ELR (cell line): ENCODE measurements at places on chromosomes 7 and 10.

DNA sequence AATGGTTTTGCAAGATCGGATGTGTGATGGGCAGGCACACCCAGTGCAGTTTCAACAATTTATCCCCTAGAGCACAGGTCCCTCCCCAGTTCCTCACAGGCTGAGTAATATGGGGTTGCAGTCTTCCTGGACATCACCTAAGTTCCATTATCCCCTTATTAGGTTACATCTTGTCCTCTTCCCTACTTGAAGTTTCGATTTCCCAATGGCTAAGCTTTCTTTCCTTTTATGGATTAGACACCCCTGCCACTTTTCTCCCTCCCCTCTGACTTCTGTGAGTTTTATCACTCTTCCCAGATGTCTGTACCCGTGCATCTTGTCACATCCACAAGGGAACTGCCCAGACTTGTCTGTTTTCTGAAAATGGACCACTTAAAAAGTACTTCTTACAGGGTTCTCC, 2.4 kb upstream of the NIPSNAP2 start:
- no peak for DNase-seq

DNA sequence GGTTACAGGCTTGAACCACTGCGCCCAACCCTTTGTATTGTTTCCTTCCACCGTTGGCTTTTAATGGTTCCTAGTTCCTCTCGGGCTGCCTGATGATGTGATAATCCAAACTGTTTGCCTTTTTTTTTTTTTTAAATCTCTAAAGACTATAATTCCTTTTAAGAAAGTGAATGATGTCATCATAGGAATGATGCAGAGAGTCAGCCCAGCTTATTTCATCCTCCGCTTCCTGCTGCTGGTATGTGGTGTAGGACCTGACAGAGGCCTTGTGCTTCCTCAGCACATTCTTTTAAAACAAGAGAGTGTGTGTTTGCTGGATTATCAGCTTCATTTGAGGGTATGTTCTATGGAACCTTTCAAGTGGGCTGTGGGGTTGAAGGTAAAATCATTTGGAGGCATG, 241.4 kb downstream of the LRMDA start:
- no peak for DNase-seq

DNA sequence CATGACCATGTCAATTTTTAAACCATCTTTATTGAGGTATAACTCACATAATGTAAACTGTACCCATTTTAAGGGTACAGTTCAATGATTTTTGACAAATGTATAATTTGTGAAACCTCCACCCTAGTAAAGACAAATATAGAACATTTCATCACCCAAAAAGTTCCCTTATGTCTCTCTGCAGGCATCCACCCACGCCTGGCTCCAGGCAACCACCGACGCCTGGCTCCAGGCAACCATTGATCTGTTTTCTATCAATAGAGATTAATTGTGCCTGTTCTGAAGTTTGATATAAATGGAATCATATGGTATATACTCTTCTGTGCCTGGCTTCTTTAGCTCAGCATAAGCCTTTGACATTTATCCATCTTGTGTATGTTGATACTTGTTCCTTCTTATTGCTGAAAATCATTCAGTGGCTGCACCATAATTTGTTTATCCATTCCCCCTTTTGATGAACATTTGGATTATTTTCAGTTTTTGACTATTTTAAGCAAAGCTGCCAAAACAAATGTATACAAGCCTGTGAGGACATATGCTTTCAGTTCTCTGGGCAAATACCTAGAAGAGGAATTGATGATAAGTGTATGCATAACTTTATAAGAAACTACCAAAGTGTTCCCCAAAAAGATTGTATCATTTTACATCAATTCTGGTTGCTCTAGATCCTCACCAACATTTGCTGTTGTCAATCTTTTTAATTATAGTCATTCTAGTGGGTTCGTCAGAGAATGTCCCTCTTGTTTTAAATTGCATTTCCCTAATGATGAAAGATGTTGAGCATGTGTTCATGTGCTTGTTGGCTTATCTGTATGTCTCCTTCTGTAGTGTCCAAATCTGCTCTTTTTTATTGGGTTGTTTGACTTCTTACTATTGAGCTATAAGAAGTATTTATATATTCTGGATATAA, 55.7 kb upstream of the HECTD2 start:
- no peak for DNase-seq

DNA sequence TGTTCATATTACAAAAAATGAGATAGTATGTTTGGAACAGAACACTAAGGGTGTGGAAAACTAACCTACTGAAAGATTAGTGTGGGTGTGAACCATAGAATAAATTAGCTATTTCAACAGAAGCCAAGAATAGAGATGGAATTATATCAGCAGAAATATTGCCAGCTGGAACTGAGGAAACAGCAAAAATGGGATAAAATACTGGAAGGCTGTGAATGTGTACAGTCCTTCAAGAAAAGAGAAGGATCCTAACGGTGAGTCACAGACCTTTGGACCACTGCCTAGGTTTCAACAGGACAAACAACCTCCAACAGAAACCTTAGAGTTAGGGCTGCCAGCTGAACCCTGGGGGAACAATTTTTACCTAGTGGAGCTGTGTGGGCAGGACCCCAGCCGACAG, 395.0 kb downstream of the ZWINT start:
- no peak for DNase-seq

GRCh38 chr10:35433851-35434426, 97.6 kb downstream of the CCNY start:
- no peak for DNase-seq

- peak; percentile 84 for DNase-seq
These were observed 91.9 kb upstream of the MBL2 start for GRCh38 chr10:52864201-52865106.

DNA sequence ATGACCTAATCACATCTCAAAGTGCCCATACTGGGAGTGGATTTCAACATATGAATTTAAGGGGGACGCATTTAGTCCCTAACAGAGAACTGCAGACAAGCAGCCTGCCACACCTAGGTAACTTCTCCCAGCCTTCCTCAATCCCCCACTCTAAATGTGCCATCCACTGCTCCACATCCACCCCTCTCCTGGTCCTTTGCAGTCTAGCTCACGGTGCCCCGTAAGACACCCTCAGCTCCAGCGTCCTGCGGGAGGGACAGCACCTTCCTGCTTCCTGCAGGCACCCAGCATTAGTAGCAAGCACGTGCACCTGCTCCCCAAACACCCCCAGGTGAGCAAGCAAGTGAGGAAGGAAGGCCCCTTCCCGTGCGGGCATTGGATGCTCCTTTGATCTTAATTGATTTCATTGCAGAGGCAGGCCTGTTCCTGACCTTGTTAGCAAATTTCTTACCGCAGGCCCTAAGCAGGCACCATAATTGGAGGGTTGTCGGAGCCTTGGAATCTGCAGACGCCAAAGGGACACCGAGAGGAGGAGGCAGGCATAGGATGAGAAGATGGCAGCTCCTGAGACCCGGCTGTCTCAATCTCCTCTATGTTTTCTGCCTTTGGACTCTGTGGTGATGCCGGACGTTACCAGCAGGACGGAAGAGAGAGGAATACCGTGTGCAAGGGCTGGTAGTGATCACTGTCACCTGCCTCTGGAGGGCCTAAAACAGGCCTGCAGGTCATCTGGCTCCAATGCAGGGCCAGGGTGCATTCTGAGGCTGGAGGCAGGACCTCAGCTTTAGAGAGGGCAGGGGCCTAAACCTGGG, 75.8 kb upstream of the CHST15 start:
- DNase-seq: no peak

- DNase-seq: peak; percentile 47
These were observed 134.3 kb downstream of the PRKCQ start for GRCh38 chr10:6445671-6446316.

- no peak for DNase-seq
These were observed 165.5 kb downstream of the DKK1 start for GRCh38 chr10:52479567-52479966.

DNA sequence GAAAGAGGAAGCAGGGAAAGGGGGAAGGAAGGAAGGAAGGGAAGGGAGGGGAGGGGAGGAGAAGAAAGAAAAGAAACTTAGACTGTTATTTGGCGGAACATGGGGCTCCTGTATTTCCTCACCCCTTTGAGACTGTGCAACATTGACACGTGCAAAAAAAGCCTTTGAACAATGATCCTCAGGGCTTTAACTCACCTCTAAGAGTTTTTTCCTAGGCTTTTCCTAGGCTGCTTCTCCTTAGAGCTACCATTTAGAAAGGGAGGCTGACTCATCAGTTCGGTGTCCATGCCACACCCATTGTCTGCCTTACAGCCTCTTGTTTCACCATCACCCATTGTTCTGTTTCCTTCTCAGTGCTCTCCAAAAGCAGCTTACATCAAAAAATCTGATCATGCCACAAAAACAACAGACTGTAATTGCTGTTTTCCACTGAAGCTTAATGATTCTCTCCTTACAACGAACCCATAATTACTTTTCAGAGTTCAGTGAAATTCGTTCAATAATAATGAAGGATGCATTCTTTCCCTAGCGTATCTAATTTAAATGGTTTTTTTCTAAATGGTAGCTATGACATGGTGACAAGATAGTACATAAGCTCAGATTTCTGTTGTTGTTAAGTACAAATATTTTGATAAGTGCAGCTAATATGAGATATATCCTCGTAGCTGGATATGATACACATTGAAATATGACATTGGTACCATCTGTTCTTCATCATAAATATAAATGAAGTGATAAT, 90.8 kb downstream of the PRLHR start:
- peak; percentile 91 for DNase-seq

GRCh38 chr7:129650056-129650758, 38.7 kb downstream of the NRF1 start:
- peak; percentile 48 for DNase-seq

GRCh38 chr7:12607134-12607533, 36.6 kb downstream of the SCIN start:
- peak; percentile 47 for DNase-seq

DNA sequence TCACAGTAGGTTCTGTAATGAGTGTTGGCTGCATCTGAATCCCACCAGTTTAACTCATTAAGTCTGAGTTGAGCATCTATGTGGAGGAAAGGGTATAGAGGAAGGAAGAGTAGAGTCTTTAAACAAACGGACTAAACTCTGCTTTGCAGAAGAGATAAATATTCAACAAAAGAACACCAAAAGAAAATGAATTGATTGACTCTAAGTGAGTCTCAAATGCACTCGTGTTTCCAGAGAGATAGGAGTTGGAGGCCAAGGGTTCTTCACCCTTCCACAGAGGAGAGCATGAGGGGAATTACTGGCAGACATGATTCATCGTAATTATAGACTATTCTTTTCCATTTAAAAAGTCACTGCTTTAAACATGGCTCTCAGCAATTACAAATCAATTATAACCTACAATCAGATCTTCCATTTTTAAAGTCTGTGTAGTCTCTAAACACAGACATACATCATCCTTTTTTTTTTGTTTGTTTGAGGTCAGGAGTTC, 56.3 kb downstream of the PLPP4 start:
- DNase-seq: no peak

DNA sequence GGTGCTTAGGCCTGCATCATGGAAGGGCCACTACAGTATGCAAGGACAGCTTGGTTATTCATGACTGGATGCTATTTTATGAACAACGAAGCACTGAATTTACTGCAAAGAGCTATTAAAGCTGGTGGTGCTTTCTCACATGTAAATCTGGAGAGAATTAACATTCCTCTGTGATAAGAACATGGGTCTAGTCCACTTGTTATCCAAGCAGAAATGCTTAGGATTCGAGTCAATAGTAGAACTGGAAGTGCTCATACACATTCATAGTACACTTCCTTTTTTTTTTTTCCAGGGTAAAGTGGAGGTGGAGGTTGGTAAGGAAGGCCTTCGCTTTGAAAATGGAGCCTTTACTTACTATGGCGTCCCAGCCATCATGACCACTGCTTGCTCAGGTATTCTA, 35.0 kb downstream of the CNNM1 start:
- DNase-seq: no peak

DNA sequence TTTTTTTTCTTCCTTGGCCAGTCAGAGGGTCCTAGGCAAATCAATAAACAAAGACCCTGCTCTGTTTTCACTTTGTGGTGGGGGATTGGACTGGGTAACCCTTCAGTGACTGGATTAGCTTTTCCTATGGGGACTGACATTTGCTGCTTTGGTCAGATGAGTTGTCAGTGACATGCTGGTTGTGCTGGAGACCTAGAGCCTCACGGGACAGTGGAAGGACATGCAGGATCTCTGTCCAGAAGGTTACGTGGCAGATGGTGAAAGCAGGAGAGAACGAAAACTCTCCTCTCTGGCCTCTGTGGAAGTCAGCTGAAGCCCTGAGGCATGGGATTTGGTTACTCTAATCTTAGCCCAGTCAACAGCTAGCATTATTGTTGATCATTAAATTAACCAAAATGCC, 90.0 kb upstream of the BMPER start:
- no peak for DNase-seq

GRCh38 chr10:60163786-60164185, 225.9 kb downstream of the ANK3 start:
- DNase-seq: no peak

DNA sequence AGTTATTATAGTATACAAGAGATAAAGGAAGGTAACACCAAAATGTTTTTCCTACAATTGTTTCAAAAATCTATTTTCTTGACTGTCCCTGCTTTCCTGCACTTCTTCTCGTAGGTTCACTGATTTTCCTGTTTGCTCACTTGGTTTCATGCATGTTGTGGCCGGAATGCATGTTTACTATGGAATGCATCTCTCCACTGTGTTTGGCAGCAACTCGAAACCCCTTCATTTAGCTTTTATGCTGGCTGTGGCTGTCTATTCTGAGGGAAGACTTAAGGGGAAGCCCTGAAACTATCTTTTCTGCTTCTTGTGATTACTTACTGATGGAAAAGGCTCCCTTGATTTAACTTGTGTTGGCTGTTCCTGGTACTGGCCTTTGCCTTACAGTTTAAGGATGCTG, 120.3 kb downstream of the NRG3 start:
- DNase-seq: no peak

DNA sequence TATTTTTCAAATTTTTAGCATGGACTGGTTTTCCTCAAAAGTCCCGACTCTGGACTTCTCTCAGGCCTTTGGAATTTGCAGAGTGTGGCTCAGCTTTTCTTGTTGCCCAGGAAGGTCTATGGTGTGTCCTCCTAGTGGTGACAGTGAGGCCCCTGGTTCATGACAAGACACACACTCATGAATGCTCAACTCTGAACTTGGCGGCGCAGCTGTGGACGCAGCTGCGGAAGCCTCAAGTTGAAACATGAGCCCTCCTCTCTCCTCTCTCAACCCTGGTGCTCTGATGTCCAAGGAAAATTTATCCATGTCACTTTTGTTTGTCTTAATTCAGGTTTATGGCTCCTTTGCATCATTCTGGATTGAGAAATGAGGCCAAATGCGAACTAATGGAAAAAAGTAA, 183.9 kb downstream of the HECW1 start:
- DNase-seq: no peak

- DNase-seq: peak; percentile 25
These were observed 127.4 kb downstream of the ELAPOR2 start for GRCh38 chr7:86932038-86932512.

DNA sequence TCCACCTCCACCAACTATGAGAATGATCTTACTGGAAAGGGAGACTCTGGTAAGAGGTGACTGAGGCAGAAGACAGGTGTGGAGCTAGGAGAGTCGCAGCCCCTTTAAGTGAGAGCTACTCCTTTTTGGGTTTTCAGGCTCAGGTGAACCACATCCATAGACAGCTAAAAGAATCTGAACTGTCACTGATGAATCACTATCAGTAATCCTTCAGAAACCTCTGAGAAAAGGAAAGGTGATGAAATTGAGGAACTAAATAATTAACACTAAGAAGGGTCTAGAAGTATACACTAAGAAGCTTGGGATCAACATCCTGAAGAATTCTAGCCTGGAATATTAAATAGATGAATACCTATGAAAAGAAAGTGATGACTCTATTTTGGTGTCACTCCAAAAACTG, 83.0 kb downstream of the SORBS1 start:
- DNase-seq: no peak
